ENCODE measurements at places on chromosomes 5 and 9. TPM values are rescaled to one million over a fixed set of nuclear protein-coding genes. Genes with fewer than 3 reads are reported as not detected.

Gene ISCA1
- polyA plus RNA-seq: 52.6 TPM

Gene SLC23A1
- polyA plus RNA-seq: not detected

Gene ADAMTSL1
- 77.0 TPM for polyA plus RNA-seq

Gene CDX1
- not detected for polyA plus RNA-seq

DNA sequence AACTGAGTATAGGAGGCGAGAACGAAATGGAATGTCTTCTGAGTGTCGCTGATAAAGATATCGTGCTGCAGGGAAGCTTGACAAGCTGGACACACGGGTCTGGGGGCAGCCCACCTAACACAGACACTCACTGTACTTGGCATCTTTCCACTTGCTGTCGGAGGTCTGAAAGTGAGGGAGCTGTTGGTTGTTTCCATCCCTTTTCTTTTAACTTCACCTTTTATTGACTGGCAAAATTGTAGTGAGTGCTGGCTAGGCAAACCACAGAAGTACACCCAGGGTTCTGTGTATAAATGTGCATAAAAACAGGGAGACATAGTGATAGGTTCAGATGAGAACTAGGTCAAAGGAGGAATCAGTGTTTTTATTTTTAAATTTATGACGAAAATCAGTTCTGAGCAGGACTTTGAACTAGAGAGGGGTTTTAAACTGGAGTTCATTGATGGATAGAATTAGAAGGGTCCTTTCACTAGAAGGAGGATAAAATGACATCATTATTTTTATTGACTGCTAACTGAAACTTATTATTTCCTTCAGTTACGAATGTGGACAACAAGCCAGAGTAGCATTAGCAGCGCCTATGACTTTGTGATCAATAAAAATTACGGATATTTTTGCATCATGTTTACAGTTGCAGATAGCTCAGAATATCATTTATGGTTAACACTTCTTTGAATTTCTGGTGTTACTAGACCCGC lies 817 bp downstream of the GAPVD1 start:
- peaks cover 4% of the 10 kb centered on the region for H3K4me1 ChIP-seq
- peak; percentile 53 for DNase-seq
- peak overlapping the region; percentile 47 for H3K27ac ChIP-seq

DNA sequence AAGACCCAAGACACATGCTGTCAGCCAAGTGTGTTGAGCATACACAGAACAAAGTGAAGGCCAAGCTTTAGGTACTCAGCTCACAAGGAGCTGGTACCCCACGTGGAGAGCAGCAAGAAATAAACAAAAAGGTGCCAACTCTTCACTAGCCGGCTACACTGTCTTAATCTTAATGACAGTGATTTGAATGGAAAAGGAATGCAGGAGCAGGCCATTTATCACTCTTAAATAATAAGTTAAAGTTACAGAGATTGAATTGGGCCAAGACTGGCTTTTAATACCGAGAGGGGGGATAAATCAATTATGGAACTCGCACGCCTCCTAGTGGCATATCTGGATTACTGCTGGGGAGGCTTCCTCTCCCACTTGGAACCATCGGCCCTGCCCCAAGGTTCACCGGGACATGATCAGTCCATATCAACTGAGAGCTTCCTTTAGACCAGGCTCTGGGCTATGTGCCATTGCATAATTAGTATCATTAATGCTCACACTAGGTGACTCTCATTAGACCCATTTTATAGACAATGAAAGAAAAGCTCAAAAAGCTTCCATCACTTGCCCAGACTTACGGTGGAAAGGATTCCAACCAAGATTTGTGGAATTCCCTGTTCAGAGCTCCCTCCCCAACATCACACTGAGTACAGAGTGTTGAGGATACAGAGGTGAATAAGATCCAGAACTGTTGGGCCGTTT lies 94.0 kb downstream of the ACTL7B start:
- peaks cover 6% of the 10 kb centered on the region for H3K4me1 ChIP-seq
- no peaks in the 10 kb centered on the region for H3K27me3 ChIP-seq
- DNase-seq: peak; percentile 74
- H3K4me3 ChIP-seq: no peak overlapping the region
- H3K27ac ChIP-seq: no peak overlapping the region
- H3K36me3 ChIP-seq: no peaks in the 10 kb centered on the region

DNA sequence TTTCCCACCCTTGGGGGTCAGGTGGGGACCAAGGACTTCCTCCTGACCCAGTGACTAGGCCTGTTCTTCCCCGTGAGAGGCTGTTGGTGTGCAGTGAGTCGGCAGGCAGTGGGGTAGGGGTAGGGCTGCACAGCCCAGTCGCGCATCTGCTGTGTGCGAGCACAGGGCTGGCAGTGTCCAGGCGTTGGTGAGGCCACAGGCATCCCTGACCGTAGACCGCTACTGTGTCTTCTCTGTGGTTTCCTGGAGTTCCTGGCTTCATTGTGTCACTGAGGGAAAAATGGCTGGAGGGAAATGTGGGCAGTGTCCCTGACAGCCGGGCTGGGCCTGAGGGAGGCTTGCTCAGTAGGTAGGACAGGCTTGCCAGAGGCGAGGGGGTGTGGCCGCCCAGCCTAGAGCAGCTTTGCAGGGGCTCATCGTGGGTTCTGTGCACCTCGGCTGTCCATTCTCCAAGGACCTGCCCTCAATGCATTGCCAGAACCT lies 95.4 kb downstream of the CACNA1B start:
- no peak overlapping the region for H3K27ac ChIP-seq
- no peaks in the 10 kb centered on the region for H3K36me3 ChIP-seq
- no peaks in the 10 kb centered on the region for H3K4me1 ChIP-seq
- no peaks in the 10 kb centered on the region for H3K27me3 ChIP-seq
- DNase-seq: no peak

GRCh38 chr9:128002959-128003358 lies 22.2 kb upstream of the EEIG1 start:
- H3K36me3 ChIP-seq: no peaks in the 10 kb centered on the region
- no peak overlapping the region for H3K27ac ChIP-seq
- H3K4me3 ChIP-seq: no peak overlapping the region
- H3K4me1 ChIP-seq: peaks cover 6% of the 10 kb centered on the region
- H3K27me3 ChIP-seq: no peaks in the 10 kb centered on the region

GRCh38 chr9:93588641-93589609 lies 12.5 kb downstream of the PHF2 start:
- H3K27ac ChIP-seq: no peak overlapping the region
- peaks cover 3% of the 10 kb centered on the region for H3K4me1 ChIP-seq
- H3K4me3 ChIP-seq: no peak overlapping the region
- peak; percentile 36 for DNase-seq
- H3K27me3 ChIP-seq: no peaks in the 10 kb centered on the region

DNA sequence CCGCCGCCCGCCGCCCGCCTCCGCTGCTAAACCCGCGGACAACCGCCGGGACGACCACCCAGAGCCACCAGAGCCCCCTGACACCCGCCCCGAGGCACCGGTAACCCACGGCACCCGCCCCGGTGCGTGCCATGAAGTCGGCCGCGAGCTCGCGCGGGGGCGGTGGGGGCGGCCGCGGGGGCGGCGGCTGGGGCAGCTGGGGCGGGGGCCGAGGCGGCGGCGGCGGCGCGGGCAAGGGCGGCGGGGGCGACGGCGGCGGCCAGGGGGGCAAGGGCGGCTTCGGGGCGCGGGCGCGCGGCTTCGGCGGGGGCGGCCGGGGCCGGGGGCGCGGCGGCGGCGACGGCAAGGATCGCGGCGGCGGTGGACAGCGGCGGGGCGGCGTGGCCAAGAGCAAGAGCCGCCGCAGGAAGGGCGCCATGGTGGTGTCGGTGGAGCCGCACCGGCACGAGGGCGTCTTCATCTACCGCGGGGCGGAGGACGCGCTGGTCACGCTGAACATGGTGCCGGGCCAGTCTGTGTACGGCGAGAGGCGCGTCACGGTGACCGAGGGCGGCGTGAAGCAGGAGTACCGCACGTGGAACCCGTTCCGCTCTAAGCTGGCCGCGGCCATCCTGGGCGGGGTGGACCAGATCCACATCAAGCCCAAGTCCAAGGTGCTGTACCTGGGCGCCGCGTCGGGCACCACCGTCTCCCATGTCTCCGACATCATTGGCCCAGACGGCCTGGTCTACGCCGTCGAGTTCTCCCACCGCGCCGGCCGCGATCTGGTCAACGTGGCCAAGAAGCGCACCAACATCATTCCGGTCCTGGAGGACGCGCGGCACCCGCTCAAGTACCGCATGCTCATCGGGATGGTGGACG lies 499 bp downstream of the FBLL1 start:
- no peaks in the 10 kb centered on the region for H3K4me1 ChIP-seq
- H3K4me3 ChIP-seq: peak overlapping the region; percentile 34
- H3K27me3 ChIP-seq: peaks cover 30% of the 10 kb centered on the region

DNA sequence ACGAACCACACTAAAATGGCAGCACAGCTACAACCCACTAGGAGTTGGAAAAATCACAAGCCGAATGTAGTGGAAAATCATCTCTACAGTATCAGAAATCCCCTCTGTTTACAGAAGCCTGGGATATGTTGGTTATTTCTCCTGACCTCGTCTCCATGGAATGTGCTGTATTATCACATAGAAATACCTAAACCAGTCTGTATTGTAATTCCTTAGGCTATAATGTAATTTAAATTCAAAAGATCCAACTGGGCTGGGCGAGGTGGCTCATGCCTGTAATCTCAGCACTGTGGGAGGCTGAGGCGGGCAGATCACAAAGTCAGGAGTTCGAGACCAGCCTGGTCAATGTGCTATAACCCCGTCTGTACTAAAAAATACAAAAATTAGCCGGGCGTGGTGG lies 244.8 kb upstream of the MPDZ start:
- peaks cover 11% of the 10 kb centered on the region for H3K27me3 ChIP-seq
- H3K27ac ChIP-seq: no peak overlapping the region
- no peaks in the 10 kb centered on the region for H3K36me3 ChIP-seq
- DNase-seq: no peak

DNA sequence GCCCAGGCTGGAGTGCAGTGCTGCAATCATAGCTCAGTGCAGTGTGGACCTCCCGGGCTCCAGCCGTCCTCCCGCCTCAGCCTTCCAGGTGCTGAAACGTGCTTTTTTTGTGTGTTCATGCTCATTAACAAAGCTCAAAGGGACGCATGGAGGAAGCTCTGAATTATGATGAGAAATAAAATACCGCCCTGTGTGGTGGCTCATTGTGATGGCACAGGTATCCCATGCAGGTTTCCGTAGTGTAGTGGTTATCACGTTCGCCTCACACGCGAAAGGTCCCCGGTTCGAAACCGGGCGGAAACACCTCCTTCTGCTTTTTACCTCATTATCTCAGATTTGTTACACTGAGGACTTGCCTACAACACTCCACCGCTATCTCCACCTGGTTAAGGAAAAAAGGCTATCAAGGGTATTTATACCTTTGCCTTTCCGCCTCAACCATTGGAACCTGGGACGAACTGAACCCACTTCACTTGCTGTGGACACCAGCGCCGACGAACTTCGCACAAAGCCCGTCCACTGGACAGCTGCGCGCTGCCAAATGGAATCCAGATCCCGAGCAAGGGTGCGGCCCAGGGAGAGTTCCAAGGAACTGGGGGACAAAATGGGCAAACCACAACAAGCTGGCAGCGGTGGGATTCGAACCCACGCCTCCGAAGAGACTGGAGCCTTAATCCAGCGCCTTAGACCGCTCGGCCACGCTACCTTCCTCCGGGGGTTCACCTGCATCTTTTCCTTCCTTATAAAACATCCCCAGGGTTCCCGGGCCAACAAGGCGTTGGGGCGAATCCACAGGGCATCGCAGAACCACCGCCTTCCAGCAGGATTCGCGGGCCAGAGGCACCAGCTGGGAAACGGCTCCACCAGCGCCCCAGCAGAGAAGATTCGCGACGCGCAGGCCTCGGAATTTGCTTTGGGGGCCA lies 26.3 kb downstream of the OR2V2 start:
- no peaks in the 10 kb centered on the region for H3K36me3 ChIP-seq
- H3K27ac ChIP-seq: no peak overlapping the region
- no peak overlapping the region for H3K4me3 ChIP-seq
- DNase-seq: peak; percentile 34
- peaks cover 8% of the 10 kb centered on the region for H3K27me3 ChIP-seq

- H3K27ac ChIP-seq: no peak overlapping the region
- no peak overlapping the region for H3K4me3 ChIP-seq
- DNase-seq: no peak
- no peaks in the 10 kb centered on the region for H3K27me3 ChIP-seq
- no peaks in the 10 kb centered on the region for H3K36me3 ChIP-seq
Observed at GRCh38 chr9:100673249-100673648, 95.4 kb downstream of the CAVIN4 start.

DNA sequence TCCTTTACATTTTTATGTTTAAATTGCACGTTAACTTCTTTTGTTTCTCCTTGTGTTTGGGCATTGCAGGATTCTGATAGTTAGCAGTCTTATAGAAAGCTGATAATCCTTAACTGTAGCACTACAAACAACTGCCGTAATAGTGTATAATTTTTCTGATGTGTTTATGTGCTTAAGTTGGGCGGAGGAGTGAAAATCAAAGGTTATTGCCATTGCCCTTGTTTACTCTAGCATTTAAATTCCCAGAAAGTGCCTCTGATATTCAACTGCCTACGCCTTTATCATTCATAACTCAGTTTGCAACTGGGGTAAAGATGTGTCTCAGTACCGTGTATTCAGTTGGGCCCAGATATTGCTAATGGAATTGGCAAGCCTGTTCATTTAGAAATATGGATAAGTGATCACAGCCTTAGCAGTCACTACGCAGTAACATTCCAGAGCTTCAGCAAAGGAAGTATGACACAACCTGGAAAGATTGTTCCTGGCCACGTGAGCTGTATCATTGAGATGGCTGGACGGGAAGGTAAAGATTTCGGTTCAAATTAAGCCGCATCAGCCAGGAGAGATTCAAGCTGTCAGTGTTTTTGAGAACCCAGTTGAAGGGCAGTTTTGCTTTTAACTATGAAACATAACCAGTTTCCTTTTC lies 28.1 kb upstream of the LRRTM2 start:
- H3K27ac ChIP-seq: no peak overlapping the region
- peaks cover 18% of the 10 kb centered on the region for H3K4me1 ChIP-seq
- no peaks in the 10 kb centered on the region for H3K27me3 ChIP-seq
- H3K4me3 ChIP-seq: no peak overlapping the region

DNA sequence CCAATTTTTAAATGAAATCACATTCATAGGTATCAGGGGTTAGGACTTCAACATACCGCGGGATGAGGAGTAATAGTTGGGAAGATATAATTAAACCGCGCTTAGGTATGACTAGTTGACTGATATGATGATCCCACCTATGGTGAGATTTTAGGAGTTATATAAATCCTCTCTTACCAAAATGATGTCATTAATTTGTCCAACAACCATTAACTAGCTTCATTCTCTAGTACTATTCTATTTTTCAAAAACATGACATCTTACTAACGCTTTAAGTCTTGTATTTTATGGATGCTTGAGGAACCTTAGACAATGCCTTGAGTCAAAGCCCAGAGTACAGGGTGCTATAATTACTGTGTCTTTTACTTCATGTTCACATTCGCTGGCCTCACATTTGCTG lies 59.6 kb upstream of the PIK3R1 start:
- H3K36me3 ChIP-seq: no peaks in the 10 kb centered on the region
- H3K27ac ChIP-seq: no peak overlapping the region
- H3K27me3 ChIP-seq: no peaks in the 10 kb centered on the region
- H3K4me1 ChIP-seq: no peaks in the 10 kb centered on the region
- DNase-seq: no peak

GRCh38 chr9:119818726-119819435 lies 449.6 kb upstream of the BRINP1 start:
- 0 out of 2 replicates have a peak, but pooled peaks cover 3% of the 10 kb centered on the region for H3K4me1 ChIP-seq
- DNase-seq: no peak
- H3K27ac ChIP-seq: no peak overlapping the region
- no peak overlapping the region for H3K4me3 ChIP-seq

All from GM23248 (cell line).